Panc1 (cell line): ENCODE measurements at places on chromosomes 12 and 14. TPM values are rescaled to one million over a fixed set of nuclear protein-coding genes. Genes with fewer than 3 reads are reported as not detected.

Gene PIANP
- 0.13 TPM for total RNA-seq

Gene TTC8
- total RNA-seq: 12.4 TPM

Gene GLIPR1L1
- not detected for total RNA-seq

DNA sequence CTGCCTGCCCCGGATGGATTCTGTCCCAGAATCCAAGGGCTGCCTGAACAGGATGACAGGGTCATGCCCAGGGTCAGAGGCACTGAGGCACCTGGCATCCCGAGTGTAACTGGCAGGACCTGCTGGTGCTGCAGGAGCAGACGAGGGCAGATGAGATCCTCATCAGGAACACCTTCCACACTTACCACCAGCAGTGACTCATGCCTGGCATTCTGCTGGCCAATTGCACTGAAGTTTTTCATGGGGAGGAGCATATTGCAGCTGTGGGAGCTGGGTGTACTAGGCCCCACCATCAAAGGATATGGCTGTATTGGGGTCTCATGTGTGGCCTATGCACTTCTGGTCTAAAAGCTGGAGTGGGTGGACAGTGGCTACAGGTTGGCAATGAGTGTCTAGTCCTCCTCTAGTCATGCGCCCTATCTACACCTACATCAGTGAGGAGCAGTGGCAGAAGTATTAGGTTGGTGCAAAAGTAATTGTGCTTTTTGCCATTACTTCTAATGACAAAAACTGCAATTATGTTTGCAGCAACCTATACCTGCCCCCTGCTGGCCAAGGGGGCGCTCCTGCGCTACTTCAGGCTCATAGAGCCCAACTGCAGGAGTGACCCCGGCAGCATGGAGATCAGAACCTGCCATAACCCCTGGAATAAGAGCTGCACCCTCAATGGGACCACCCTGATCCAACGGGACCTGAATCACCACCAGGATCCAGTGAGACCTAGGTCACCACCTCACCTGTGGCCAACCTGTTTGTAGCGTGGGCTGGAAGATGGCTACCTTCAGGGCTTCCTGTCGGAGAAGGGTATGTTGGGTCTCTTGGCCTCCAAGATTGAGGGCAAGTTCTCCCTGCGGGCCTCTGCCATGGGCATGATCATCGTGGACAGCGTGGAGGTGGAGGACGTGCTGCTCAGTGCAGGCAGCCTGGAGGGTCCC is 8.0 kb upstream of the C12orf42 start:
- DNase-seq: no peak

DNA sequence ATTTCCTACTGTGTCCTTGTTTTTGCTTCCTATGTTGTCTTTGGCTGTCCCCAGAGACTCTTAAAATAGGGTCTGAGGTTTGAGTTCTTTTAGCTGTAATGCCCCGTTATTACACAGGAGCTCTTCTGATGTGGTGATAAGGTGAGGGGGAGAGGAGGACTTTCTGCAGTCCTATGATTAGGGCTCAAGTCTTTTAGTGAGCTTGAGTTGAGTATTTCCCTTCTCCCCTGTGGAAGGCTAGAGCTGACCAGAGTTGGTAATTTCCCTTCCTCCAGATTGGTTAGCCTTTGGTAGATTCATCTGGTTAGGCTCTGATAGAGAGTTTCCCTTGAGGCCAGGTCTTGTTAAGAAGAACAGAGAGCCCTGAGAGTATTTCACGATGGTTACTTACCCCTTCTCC is 4.3 kb upstream of the HIF1A start:
- no peak for DNase-seq

DNA sequence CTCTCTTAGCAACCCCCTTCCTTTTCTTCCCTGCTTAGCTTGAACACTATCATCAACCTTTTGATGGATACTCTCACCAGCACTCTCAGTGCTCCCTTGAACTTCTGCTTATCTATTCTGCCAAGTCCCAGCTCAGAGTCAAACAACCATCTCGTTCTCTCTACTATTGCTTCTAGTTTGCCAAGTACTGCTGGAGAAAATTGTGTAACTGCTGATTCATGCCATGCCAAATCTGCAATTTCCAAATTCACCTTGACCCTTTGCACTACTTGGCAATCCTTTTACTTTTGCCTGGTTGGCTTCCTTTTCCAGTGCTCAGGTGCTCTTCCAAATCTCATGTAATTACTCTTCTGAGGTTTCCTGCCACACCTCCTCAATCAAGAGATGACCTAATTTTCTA is 2.8 kb upstream of the CCDC196 start:
- DNase-seq: no peak

DNA sequence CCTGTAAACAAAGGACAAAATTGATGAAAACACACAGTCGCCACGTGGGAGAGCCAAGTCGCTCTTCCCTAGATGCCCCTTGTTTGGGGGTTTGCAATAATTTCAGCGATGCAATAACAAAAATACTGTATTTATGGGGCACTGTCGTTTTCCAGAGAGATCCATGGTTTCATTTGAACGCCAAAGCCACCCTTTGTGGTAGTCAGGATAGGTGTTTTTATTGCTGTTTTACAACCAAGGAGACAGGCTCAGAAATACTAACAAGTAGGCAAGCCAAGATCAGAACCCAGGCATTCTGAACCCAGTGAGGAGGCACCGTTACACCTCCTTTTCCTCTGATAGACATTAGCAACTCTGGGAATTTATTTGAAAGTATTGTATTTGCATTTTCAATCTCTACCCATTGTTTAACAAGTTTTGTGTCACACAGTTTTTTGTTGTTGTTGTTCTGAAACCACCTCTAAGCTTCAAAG is 831 bp upstream of the BTBD7 start:
- DNase-seq: no peak

DNA sequence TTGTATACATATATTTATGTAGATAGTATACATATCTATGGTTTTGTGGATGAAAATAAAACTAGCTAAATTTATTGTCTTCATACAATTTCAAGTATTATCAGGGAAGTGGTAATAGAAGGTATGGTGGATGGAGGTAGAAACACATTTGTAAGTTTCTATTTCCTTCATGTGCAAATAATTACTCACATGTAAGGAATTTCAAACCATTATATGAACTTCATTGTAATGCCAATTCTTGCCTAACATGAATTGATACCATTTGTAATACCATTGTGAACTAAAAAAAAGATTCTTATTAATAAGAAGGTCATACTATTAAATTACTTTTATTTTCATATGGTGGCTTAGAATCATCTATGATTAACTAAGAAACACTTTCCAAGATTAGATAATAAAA is 20.1 kb upstream of the PPFIA2 start:
- DNase-seq: no peak

GRCh38 chr12:124352839-124353238 is 57.9 kb downstream of the RFLNA start:
- no peak for DNase-seq

DNA sequence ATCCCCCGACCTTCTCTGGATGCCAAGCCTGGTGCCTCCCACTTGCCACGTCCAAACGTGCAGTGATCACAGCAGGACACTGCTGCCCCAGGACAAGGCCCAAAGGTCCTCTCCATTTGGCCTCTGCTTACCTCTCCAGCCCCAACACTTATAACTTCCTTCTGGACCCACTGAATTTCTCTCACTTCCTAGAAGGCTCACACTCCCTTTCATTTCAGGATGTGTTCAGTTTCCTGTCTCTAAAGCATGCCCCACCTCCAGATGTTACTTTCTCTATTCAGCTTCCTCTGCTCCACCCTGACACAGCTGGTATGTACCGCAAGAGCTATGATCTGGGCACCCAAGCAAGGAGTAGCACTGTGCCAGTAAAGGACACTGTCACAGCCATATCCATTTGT is 33.0 kb downstream of the CDKL1 start:
- DNase-seq: no peak

DNA sequence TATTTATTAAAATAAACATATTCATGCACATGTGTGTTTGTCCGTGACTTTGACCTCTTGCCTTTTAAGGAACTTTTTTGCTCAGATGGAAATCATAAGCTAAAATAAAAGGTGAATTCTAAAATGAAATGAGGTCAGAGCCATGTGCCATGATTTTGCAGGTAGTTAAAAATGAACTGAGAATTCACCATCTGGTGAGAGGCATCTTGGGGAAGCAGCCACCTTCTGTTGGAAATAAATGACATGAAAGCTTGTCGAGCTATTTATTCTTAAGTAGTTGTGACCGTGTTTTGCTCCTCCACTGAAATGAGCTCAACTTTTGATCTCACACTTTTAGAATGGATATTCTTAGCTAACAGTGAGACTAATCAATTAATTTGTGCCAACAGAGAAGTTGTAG is 56.8 kb upstream of the CNOT2 start:
- no peak for DNase-seq

- DNase-seq: no peak
Measured at GRCh38 chr12:96414637-96415036, 14.4 kb upstream of the CDK17 start.

- DNase-seq: no peak
Measured at GRCh38 chr12:102833687-102834441, 83.2 kb downstream of the PAH start.

DNA sequence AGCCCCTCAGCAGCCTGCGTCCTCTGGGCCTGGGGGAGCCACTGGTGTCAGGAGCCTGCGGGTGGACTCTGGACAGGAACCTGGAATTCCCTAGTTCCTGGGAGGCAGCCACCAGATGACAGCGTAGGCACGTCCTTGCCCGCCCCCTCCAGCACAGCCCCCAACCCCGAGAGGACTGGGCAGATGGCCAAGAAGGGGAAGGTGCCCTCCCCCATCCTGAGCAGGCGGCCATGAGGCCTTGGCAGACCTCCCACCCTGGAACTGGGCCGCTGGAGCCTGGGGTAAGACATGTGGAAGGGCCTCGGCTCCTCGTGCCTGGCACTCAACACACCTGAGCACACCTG is 60.4 kb upstream of the FBRSL1 start:
- DNase-seq: no peak

DNA sequence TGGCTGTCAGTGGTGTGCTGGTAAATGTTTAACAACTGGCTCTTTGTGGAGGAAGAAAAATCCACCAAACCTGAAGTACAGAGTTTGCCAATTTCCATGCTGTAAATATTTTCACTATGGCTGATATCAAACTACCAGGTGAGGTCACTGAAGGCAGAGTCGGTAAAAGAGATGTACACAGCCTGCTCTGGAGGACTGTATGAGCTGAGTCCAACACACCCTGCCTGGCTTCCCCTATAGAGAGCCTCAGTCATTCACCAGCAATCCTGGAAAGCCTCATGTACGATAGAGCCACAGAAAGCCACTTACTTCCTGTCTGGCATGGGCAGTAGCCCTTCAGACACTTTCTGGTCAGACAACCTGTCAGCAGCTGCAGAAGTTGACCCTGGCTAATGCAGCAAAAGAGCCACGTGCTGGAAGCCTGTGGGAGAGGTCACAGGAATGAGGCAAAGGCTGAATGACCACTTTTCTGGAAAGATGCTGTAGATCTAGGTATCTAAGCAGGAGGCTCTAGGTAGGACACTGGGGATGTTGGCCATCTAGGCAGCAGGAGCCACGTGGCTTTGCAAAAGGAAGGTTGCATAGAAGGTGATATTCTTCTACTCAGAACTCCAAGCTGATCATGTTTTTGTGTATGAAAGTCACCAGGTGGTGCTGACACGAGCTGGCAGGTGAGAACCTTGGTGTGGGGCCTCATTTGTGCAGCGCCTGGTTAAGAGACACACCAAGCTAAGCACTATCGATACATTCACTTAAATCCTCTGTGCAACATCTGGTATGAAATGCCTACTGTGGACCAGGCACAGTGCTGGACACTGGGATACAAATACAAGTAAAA is 553.9 kb downstream of the VRK1 start:
- DNase-seq: no peak

- no peak for DNase-seq
Measured at GRCh38 chr12:107399046-107399445, 286.6 kb upstream of the PWP1 start.

DNA sequence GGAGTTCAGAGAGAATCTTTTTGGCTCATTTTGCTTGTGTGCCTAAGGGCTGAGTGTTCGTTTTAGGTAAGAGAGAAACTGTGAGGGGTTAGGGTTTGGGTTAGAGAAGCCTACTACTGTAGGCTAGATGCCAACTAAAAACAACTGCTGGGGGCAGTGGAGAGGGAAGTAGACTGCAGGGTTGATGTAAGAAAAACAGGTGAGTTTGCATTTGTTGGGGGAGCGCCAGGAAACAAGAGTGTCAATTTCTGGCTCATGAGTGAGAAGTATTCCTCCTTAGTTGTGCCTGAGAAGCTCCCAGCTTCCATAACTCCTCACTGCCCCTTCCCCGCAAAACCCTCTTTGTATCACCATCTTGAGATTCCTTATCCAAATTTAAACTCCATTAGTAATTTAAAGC is 92.3 kb downstream of the DERA start:
- no peak for DNase-seq

DNA sequence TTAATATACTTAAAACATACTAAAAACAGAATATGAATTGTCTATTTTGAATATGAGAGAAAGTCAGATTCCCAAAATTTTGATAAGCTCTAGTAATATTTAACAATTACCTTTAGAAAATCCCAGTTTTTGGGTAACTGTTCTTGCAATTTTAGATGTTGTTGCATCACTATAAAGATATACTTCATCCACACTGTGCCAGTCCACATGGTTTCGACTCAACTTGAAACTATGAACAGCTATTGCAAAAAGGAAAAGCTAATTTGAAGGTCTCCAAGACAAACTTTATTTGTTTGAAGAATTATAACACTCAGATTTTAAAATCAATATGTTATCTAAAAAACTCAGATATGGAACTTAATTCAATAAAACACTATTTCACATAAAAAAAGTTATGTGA is 59.9 kb downstream of the DDHD1 start:
- no peak for DNase-seq

DNA sequence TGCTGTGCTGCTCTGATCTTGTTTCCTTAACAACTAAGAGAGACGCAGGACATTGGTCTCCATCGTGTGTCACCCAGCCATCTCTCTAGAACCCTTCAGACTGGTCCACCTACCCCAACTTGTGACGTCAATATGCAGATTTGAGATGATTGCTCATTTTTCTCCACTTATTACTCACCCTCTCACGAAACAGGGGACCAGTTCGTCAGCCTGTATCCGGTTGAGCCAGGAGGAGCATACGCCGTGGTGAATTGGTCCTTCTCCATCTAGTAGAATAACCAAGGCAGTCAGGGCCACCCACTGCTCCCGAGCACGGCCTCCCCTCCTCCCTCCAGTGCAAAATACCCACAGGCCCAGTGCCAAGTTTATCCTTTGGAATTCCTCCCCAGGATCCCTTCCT is 36.2 kb upstream of the FBXO21 start:
- DNase-seq: no peak

DNA sequence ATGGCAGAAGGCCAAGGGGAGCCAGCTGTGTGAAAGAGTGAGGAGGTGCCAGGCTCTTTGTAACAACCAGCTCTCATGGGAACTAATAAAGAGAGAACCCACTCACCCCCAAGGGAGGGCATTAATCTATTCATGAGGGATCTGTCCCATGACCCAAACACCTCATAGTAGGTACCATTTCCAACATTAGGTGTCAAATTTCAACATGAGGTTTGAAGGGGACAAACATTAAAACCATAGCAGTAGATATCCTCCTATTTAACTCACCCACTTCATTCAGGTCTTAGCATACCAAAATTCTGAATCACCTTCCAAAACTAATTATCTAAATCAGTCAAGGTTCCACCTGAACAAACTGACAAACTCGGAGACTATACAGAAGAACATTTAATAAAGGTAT is 75.3 kb downstream of the PPFIA2 start:
- no peak for DNase-seq
